ENCODE measurements at places on chromosomes 2 and 18.

DNA sequence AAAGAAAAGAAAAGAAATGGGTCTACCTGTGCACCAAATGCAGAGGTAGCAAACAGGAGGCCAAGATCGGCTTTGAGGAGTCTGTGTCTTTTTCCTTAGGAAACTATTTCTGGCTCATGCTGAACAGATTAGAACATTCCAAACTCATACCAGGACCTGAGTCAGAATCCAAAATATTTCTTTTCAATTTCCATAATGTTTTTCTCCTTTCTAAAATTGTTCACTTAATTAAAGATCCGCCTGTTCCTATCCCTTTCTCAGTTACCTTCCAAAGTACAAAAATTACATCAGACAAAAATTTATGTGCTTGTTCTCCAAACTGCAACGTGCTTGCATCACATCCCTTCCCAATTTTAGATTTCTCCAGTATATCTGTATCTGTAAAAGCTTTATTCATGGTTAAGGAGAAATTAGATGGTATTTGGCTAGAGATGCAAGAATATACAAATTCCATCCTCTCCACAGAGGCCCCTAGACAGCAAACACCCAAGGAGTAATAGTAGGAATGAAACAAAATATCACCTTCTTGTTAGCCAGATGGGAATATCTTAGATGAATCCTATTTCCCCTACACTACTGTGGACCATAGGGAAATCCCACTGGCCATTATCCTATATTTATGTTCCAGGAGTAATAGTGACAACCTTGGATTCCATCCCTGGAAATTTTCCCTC, 130.6 kb downstream of the LNPK start:
- no peak for DNase-seq

GRCh38 chr2:23453836-23454460, 69.0 kb downstream of the KLHL29 start:
- no peak for DNase-seq

GRCh38 chr2:1829796-1830195, 85.5 kb upstream of the PXDN start:
- no peak for DNase-seq

GRCh38 chr2:64730551-64731262, 77.0 kb upstream of the SERTAD2 start:
- no peak for DNase-seq

DNA sequence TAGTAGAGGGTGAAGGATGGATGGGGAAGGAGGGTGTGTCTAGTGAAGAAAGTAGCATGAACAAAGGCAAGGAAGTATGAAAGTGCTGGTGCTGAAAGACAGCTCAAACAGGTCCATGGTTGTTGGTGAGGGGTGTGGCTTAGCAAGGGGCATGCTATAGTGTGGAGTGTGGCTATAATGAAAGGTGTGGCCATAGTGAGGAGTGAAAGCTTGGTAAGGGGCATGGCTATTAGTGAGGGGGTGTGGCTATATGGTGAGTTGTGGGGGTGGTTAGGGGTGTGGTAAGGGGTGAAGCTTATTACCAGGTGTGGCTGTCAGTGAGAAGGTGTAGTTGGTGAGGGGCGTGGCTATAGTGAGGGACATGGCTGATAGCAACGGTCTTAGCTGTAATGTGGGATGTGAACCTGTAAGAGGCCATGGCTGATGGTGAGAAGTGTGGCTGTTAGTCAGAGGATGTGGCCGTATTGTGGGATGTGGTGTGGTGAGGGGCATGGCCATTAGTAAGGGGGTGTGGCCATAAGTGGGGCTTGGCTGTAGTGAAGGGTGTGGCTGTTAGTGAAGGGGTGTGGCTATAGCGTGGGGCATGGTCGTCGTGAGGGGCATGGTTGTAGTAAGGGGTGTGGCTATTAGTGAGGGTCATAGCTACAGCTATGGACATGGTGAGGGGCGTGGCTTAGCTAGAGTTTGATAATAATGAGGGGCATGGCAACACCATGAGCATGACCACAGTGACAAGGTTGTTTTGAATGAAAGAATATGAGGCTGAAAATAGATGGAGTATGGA, 549.6 kb downstream of the FBXO15 start:
- DNase-seq, result no peak

GRCh38 chr2:168694866-168695265, 107.6 kb upstream of the NOSTRIN start:
- no peak for DNase-seq
